Activated CD4-positive, CD25-positive, alpha-beta regulatory T cell treated with anti-CD3 and anti-CD28 coated beads, Interleukin-2, amount 50 U/mL, for 72 hours (primary cell): ENCODE measurements at places on chromosomes 6 and 20.

- DNase-seq = no peak
These were observed 9.3 kb downstream of the SDHAF4 start for GRCh38 chr6:70575899-70576495.

- DNase-seq = no peak
These were observed 127.8 kb downstream of the SIM1 start for GRCh38 chr6:100336876-100337275.

- DNase-seq = no peak
These were observed 194.5 kb upstream of the KHDRBS2 start for GRCh38 chr6:62480544-62480943.

- DNase-seq = no peak
These were observed 380.7 kb upstream of the BTBD3 start for GRCh38 chr20:11537032-11537431.

- DNase-seq = no peak
These were observed 368.1 kb downstream of the NRN1 start for GRCh38 chr6:5638666-5639065.

- no peak for DNase-seq
These were observed 36.4 kb upstream of the SAMD3 start for GRCh38 chr6:130259140-130259539.

- DNase-seq = no peak
These were observed 88.1 kb upstream of the IFNGR1 start for GRCh38 chr6:137307163-137307854.

GRCh38 chr6:37305841-37306425, 47.9 kb upstream of the RNF8 start:
- no peak for DNase-seq

DNA sequence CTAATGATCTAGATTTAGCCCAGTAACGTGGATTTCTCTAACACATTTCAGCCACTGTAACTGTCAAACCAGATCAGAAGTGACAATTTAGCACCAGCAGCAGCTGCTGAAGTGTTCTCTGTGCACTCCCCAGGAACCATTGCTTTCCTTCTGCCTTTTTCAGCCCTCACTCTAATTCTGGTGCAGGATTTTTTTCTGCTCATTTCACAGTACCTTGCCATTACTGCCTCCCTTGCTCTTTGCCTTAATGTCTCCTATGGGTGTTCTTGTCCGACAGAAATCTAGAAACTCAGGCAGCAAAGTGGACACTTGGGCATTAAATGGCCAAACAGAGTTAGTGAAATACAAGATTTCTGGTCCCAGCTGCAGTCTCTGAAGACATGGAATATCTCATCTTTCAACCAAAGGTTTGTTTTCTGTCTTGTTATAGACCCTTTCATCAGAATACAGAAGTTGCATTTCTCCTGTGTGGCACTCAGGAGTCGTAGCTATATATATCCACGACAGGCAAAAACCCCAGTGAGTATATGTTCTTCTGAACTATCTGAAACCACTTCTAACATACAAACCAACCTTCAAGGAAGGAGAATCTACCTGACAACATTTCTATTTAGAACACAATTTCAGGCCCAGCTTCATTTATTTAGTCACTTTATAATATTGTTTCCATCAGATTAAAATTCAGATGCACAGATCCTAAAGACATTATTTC, 92.9 kb downstream of the THEMIS start:
- no peak for DNase-seq

DNA sequence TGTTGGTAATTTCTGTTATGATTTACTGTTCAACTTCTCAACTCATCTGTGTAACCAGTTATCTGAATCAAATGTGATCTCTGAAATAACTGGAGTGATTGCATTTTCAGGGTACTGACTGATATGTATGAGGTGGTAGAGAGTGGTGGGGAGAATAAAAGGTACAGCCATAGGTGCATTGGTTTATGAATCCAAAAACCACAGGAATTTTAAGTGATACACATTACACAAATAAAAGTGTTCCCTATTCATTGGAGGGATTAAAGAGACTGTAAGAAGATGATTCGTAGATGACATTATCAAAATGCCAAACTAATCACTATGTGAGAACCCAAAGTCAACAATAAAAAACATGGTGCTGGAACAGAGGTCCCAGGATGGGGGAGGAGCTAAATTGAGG, 158.7 kb upstream of the RSPO3 start:
- DNase-seq = no peak

- no peak for DNase-seq
These were observed 124.6 kb downstream of the REV3L start for GRCh38 chr6:111358454-111358853.

DNA sequence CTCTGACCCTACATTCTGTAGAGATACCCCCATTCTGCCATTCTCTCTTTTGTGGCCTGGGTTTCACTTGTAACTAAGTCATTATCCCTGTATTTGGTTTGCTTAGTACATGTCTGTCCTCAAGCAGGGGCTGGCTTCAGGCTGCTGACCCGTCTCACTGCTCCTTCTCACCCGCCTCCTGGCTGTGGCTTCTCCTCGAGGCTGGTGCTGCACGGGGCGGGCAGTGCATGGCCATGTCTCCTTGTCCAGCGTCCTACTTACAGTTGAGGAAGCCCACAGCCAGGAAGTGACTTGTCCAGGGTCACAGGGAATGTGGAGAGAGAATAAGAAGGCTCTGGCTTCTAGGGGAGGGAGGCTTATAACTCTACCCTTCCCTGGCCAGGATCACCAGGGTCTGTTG, 11.3 kb downstream of the GTSF1L start:
- no peak for DNase-seq

GRCh38 chr6:13710552-13711323, 897 bp downstream of the RANBP9 start:
- peak; percentile 55 for DNase-seq

DNA sequence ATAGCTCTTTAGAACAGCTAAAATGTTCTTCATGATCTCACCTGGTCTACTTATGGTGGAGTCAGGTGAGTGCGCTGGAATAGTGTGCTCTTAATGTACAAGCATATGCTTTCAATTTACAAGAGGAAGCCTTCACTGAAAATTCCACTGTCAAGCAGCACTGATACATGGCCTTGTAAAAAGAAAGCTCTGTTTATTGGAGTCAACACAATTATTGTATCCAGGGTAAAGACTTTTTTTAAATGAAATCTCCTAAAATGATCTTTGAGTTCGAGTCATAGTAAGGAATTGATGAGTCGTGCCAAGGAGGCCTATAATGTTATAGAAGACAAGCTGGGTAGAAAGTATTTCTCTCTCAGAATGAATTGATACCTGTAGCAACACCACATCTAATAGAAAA, 41.6 kb upstream of the CARMIL1 start:
- no peak for DNase-seq

- DNase-seq = no peak
These were observed 238.8 kb downstream of the TSHZ2 start for GRCh38 chr20:53210931-53211330.

GRCh38 chr20:33570743-33571142, 80.8 kb downstream of the CBFA2T2 start:
- DNase-seq = no peak
